Natural killer cell treated with Interleukin-12 subunit alpha and Interleukin-12 subunit beta and Interleukin-15 and Interleukin-18, amount 100 ng/mL, for 72 hours (primary cell): ENCODE measurements at places on chromosomes 3 and 15.

GRCh38 chr3:157354722-157355121, 81.9 kb upstream of the PTX3 start:
- DNase-seq = no peak

- DNase-seq = no peak
Measured at GRCh38 chr15:87200149-87200548, 1056.4 kb downstream of the NTRK3 start.

DNA sequence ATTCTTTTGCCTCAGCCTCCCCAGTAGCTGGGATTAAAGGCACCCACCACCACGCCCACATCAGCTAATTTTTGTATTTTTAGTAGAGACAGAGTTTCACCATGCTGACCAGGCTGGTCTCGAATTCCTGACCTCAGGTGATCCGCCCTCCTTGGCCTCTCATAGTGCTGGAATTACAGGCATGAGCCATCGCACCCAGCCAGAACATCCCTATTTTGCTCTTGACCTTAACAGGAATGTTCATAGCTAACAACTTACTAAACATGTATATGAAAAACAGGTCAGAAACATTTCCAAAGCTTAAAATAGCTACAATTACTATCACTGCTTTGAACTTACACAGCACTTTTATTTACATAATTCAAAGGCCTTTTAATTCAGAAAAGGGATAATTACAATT, 33.7 kb downstream of the UQCC5 start:
- DNase-seq = no peak

- DNase-seq = no peak
Measured at GRCh38 chr15:30921106-30921505, 17.4 kb downstream of the FAN1 start.

GRCh38 chr3:119642746-119643473, 17.5 kb downstream of the POPDC2 start:
- DNase-seq = no peak

- DNase-seq = peak; percentile 59
Measured at GRCh38 chr3:126351086-126351770, 6.0 kb downstream of the KLF15 start.

DNA sequence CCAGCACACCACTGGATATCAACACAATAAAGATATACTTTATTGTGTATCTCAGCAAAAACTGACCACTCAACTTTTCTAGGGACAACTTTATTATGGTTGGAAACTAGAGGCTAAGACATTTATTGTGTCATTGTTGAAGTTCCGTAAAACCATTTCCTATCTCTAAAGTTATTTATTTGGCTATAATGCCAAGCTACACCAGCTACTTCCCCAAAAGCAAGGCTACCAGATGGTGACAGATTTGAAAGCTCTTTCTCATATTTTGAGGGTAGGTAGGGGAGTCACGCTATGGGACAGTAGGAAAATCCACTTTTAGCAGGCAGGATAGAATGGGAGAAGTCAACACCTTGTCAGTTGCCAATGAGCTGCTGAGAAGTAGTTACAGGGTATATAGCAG, 834.6 kb upstream of the CFAP20DC start:
- DNase-seq = no peak

- no peak for DNase-seq
Measured at GRCh38 chr3:172918165-172918564, 167.6 kb downstream of the ECT2 start.

DNA sequence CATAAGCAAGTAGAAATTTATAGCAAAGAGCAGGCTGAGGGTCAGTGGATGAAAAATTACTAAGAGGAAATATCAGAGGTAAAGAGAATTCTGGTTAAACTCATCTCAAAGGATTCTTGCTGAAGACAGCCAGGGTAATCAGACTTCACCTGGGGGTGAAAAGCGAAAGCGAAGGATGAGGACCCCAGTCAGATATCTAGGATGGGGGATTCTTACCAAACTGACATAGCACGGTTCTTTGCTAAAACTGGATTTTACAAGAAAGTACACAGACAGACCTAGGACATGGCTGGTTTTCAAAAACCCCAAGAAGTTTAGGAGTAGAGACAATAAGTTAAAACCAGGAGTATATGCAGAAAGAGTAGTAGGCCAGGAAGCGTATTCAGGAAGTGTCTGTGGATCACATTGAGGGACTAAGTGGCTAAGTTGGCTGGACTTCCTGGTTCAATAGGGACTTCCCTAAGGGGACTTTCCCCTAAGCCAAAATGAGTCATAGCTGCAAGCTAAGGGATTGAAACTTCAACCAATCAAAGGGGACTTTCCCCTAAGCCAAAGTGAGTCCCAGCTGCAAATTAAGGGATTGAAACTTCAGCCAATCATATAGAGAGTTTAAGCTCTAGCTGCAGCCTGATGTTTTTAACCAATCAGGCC, 2.4 kb upstream of the CFAP91 start:
- DNase-seq = peak; percentile 86

- peak; percentile 65 for DNase-seq
Measured at GRCh38 chr15:65132878-65133547, 595 bp downstream of the PDCD7 start.

GRCh38 chr3:148742118-148742517, 44.4 kb downstream of the AGTR1 start:
- DNase-seq = no peak

DNA sequence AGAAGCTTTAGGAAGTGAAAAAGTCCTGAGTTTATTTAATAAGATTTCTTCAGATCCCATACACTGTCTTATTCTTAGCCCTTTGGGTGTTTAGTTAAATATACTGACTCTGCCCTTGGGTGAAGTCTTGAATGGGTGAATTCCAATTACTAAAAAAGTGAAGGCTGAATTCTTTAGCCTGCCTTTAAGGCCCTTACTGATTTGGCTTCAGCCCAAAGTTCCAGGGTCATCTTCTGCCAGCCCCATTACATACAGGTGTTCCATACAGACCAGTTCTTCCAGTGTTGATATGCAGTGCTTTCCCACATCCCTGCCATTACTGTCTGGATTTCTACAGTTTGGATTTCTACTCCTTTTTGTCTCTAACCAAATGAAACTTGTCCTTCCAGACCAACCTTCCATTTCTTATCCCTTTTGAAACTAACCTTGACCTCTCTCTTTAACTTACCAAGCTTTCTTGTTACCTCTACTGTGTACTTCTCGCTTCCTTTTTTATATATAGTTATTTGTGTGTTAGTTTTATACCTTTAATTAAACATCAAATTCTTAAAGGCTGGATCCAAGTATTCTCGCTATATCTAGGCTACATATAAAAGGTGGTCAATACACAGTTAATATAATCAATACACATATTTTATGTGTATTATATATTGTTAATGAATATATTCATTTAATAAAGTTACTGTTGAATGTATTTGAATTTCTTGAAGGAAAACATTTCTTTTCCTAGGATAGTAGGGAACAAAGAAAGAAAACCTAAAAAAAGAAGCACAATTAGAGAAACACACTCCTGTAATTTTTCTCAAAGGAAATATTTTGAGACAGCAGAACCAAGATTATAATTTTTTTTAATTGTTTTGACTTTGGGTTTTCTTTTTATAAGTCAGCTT, 15.0 kb downstream of the MBNL1 start:
- DNase-seq = no peak

GRCh38 chr3:14935592-14936345, 11.6 kb upstream of the NR2C2 start:
- DNase-seq = no peak

DNA sequence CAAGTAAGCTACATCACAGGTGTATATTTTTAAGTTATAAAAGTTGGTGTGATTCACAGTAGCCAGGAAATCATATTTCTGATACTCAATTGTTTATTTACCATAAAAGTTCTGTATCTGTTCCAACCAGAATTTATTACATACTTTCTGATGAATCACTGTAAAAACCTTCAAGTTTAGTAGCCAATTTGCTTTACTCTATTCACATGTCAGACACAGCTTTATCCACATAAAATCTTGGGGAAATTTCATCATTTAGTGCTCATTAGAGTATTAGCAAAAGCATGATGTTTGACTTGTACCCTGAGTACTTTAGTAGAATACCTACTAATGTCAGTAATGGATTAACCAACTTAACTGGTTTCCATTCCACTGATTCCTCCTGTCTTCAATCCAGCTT, 249.8 kb downstream of the POLQ start:
- DNase-seq = no peak

GRCh38 chr15:78685925-78686324, 44.9 kb upstream of the CHRNB4 start:
- DNase-seq = no peak

DNA sequence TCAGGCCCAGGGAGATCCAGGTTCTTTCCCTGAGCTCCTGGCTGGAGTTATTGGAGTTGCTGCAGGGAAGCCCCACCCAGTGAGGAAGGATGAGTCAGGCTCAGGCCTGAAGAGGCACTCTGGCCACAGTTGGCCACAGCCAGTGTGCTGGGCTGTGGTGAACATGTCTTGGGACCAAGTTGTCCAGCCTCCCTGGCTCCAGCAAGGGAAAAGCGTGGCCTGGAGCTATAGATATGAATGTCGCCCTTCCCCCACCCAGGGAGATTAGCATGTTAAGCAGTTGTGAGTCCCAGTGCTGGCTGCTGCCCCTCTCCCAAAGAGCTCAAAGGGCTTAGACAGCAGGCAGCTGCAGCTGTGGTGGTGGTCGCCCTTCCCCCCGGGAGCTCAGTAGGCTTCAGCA, 963.2 kb downstream of the ROBO2 start:
- no peak for DNase-seq

GRCh38 chr3:24101676-24102168, 156.6 kb downstream of the NR1D2 start:
- DNase-seq = no peak

DNA sequence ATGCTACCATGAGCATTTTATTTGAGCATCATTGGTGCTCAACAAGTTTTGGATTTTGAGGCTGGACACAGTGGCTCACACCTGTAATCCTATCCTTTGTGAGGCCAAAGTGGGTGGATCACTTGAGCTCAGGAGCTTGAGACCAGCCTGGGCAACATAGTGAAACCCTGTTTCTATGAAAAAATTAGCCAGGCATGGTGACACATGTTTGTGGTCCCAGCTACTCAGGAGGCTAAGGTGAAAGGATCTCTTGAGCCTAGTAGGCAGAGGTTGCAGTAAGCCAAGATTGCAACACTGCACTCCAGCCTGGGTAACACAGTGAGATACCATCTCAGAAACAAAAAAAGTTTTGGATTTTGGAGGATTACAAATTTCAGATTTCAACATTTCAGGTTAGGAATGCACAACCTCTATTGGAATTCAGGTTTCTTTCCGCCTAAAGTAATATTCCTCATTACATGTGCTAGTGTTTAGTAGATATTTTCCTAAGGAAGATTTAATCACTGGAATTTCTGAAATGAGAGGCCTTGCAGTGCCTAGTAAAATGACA, 27.6 kb downstream of the CNOT10 start:
- DNase-seq = no peak

DNA sequence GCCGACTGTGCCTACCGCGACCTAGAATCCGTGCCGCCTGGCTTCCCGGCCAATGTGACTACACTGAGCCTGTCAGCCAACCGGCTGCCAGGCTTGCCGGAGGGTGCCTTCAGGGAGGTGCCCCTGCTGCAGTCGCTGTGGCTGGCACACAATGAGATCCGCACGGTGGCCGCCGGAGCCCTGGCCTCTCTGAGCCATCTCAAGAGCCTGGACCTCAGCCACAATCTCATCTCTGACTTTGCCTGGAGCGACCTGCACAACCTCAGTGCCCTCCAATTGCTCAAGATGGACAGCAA, 1.4 kb downstream of the ISLR start:
- no peak for DNase-seq

GRCh38 chr15:97077975-97078374, 747.5 kb downstream of the NR2F2 start:
- no peak for DNase-seq

- no peak for DNase-seq
Measured at GRCh38 chr3:122919291-122919610, 108.3 kb downstream of the SEMA5B start.

GRCh38 chr15:57573151-57573550, 18.6 kb upstream of the MYZAP start:
- no peak for DNase-seq

DNA sequence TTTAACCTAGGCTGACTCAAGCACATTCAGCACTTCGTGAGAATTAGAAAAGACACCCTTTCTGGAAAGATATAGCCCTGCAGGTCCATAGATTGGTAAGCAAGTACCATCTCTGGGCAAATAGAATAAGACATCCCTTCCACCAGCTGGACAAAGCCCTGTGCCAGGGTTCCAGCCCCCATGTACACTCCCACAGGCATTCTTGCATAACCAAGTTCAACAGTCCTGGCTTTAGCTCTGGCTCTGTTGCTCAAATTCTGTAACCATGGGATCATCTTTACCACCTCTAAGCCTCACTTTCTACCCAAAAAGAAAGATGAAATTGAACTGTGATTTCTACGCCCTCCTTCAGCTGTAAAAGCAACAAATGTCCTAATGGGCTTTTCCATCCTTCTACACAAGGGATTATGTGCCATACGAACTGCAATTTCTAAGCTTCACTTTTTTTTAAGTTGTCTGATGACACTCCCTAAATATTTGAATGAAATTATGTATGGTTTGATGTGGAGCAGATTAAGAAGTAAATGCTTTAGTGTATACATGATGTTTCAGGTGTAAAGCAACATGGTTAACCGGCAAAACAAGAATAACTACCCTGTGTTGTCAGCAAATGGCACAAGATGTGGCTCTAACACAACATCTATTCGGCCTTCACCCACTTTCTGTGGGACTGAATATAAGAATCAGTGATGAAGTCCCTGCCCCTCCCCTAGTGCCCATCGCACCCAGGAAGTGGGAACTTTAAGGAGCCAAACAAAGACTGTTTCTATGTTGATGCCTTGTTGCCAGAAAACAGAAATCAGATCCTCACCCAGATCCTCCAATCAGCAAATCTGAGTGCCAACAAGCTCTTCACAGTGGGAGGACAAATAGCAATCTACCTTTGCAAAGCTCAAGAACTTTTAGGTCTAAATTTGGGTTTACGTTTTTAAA, 165.7 kb downstream of the P3H2 start:
- DNase-seq = no peak

- no peak for DNase-seq
Measured at GRCh38 chr3:186095561-186096081, 13.3 kb downstream of the ETV5 start.
